ENCODE measurements at places on chromosomes 7 and 10.

DNA sequence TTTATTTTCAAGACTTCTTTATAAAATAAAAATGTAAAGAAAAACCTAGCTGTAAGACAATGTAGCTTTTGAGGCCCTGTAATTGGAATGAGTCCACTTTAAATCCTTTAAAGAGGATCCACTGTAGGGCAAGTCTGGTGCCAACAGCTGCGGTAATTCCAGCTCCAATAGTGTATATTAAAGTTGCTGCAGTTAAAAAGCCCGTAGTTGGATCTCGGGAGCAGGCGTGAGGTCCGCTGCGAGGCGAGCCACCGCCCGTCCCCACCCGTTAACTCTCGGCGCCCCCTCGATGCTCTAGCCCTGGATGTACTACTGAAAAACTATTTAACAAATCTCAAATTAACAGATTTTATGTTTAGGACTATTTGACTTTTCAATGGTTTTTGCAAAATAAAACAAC is 414.7 kb upstream of the SEMA3C start:
- no peak for DNase-seq

DNA sequence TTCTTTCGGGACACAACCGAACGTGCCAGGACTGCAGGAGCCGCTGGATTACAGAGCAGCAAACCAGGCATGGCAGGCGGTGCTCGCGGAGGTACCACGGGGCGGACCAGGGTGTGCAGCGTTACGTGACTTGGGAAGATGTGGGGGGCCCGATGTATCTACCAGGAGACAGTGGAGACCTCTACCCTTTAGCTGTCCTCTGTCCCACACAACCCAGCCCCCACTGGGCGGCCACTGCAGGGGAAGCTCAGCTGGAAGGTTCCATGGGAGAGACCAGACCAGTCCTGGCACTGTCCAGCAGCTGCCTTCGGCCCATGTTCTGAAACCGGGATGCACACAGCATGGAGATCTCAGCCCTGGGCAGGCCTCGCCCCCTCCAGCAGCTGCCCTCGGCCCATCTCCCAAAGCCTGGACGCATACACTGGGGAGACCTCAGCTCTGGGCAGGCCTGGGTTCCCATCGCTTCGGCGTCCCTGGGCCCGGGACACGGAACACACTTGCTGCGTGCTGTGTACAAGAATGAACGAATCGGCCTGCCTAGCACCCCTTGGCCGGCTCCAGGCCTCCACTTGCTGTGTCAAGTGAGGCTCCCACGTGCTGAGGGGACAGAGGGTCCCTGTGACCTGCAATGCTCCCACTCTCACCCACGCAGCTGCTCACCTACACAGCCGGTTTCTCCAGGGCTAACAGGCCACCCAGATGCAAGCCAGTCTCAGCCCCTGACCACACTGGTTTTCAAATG is 177.4 kb downstream of the ELFN1 start:
- no peak for DNase-seq

- DNase-seq: peak; percentile 12
Observed at GRCh38 chr10:86113501-86113900, 253.1 kb downstream of the GRID1 start.

DNA sequence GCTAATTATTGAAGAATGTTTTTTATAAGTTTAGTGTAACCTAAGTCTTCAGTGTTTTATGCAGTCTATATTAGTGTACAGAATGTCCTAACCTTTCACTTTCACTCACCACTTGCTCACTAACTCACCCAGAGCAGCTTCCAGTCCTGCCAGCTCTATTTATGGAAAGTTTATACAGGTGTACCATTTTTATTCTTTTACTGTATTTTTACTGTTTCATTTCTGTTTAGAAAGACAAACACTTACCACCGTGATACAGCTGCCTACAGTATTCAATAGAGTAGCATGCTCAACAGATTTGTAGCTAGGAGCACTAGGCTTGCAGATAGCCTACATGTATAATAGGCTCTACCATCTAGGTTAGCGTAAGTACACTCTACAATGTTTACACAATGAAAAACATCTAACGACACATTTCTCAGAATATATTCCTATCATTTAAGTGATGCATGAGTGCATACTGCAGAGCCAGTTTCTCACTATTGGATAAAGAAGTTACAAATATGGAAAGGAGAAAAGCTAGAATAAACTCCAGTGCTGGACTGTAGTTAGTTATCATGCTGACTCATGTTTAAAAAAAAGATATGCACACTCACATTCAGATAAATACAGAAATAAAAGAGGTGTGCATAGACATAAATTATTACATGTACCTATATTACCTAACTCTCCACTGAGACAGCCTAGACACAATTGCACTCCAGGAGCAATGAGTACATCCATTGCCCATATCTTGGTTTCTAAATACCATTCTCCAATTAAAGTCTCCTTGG is 30.4 kb downstream of the STEAP1B start:
- DNase-seq: no peak

- DNase-seq: no peak
Observed at GRCh38 chr7:99733448-99733847, 1.5 kb downstream of the CYP3A7 start.

DNA sequence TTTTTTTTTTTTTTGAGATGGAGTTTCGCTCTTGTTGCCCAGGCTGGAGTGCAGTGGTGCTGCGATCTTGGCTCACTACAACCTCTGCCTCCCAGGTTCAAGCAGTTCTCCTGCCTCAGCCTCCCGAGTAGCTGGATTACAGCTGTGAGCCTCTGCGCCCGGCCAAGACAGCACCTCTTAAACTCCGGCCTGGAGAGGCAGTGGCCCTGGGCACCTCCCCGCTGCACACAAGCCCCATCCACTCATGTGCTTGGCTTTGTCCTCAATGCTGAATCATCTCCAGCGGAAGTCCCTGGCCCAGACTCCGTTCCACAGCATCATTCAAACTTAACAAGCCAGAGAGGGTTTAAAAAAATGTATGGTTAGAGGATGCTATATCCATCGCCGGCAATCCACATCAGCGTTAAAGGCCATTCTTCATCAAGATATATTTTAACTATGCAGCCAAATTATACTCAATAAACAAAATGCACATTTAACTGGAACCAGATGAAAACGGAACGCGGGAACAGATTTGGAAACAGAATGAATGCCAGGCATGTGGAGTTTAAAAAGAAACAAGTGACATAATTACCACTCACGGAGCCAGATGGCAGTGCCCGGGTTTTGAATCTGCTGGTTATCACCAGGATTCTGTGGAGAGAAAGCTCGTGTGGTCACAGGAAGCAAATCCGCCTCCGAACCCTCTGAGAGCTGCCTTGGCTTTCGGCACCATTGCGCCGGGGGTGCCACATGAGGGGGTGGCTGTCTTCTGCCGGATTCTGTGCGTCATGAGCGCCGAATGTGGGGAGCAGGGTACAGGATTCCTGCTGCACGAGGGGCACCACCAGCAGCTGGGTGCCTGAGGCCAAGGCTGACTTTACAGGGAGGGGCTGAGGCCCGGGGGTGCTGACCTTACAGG is 45.6 kb upstream of the CFAP46 start:
- no peak for DNase-seq

GRCh38 chr10:85542936-85543730 is 823.5 kb downstream of the GRID1 start:
- no peak for DNase-seq

GRCh38 chr7:333393-333764 is 43.4 kb downstream of the FOXL3 start:
- no peak for DNase-seq

DNA sequence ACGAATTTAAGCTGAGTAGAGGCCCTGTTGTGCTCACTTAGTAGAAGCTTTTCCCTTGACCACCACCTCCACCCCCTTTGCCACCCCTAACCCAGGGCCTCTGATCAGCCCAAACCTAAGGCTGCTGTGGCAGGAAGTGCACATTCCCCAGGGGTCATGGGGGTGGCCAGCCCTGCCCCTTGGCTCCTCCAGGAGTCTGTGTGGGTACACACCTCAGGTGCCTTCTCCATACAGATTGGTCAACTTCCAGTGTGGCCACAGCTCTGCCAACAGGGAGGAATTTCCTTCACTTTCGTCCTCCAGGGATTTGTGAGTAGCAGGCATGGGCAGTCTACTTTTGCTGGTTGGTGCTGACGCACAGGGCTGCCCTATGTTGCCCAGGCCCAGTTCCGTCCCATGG is 249.9 kb upstream of the ZNF32 start:
- no peak for DNase-seq

DNA sequence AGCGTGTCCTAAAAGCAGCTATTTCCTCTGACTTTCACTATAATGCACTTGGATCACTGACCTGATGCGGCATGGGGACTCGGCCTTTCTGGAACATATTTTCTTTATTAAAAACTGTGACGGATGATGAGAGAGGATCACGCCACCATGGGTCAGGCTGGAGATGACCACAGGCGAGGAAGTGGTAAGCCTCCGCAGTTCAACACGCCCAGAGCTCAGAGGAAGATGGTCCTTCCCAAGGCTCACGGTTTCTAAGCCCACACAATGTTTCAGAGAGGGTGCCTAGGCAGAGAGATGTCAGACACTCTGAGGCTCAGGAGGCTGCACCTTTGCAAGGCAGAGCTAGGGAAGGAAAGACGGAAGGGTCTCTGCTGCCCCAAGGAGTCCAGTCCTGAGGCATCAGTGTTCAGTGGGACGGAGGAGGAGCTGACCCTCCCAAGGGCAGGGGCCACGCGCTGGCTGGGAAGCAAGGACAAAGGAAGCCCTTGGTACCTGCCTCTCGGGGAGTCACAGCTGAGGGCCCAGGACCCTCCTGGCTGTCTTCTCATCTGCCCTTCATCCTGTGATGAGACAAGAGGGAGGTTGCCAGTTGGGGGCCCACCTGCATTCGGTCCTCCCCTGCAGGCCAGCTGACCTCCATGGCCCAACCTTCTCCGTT is 9.5 kb downstream of the CHST15 start:
- no peak for DNase-seq

DNA sequence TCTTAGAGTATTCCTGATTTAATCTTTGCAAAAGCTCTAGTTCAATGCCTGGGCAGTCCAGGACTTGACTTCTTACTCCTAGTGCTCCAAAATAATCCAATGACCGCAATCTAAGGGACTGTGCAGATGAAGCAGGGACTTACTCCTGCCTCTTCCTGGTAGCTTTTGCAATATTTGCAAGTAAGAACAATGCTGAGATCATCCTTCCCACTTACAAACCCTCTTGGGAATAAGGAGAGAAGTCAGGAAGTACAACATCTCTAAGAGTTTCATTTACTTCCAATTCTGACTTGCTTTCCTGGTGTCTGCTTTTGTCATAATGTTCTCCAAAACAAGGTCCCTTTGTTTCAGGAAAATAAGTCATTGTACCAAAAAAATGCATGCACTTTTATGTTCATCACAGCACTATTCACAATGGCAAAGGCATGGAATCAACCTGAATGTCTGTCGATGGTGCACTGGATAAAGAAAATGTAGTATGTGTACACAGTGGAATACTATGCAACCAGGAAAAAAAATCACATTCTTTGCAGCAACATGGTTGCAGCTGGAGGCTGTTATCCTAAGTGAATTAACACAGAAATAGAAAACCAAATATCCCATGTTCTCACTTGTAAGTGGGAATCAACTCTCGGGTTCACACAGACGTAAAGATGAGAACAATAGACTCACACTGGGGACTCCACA is 7.1 kb upstream of the KCNMA1 start:
- DNase-seq: peak; percentile 8

DNA sequence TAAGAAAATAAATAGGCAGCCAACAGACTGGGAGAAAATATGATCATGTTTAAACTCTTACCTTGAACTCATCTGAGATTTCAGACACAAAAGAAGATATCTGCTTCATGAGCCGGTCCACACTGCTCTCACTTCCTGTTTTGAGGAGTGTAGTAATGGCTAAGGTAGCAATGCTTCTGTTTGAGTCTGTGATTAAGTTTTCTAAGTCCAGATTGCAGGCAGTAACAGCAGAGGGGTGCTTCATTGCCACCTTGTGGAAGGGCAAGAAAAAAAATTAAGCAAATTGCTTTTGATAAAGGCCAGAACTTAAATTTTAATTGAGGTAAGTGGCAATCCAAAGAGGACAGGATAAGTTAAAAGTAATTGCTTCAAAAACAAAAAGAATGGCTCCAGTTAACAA is 69.1 kb downstream of the MEST start:
- no peak for DNase-seq

- DNase-seq: no peak
Observed at GRCh38 chr10:118442032-118442431, 99.9 kb upstream of the FAM204A start.

Measured in activated CD8-positive, alpha-beta memory T cell treated with anti-CD3 and anti-CD28 coated beads, Interleukin-2, amount 10 ng/mL, durations not matched to agents 7 days and 5 days (primary cell).